ENCODE measurements at places on chromosomes 5 and 9. TPM values are rescaled to one million over a fixed set of nuclear protein-coding genes. Genes with fewer than 3 reads are reported as not detected.

Gene TMC1
- 0.78 TPM for total RNA-seq

Gene MAMDC4
- total RNA-seq, result 2.5 TPM

Gene PIP5KL1
- total RNA-seq, result 1.4 TPM

Gene ANXA1
- 27.0 TPM for total RNA-seq

Gene PLPPR1
- total RNA-seq, result 222 TPM

Gene SMIM23
- total RNA-seq, result not detected

Gene PCDHA1
- 6.6 TPM for total RNA-seq

Gene CYLC2
- total RNA-seq, result not detected

Gene EPB41L4A
- 78.8 TPM for total RNA-seq

Gene C5orf52
- total RNA-seq, result not detected
